Ovary (tissue), 10 donors: ENCODE measurements at places on chromosomes 6 and 20.

GRCh38 chr6:141445928-141446628 lies 686.6 kb upstream of the GJE1 start:
- no peak for DNase-seq

- no peak for DNase-seq
Measured at GRCh38 chr20:43936805-43937204, 22.2 kb downstream of the TOX2 start.

- no peak for DNase-seq
Measured at GRCh38 chr6:157058574-157058973, 264.7 kb downstream of the TMEM242 start.

GRCh38 chr20:51727872-51728271 lies 40.3 kb downstream of the ATP9A start:
- no peak for DNase-seq

GRCh38 chr20:15396900-15397299 lies 1059.5 kb upstream of the FLRT3 start:
- no peak for DNase-seq

- DNase-seq: no peak
Measured at GRCh38 chr6:141359953-141360352, 772.8 kb upstream of the GJE1 start.

DNA sequence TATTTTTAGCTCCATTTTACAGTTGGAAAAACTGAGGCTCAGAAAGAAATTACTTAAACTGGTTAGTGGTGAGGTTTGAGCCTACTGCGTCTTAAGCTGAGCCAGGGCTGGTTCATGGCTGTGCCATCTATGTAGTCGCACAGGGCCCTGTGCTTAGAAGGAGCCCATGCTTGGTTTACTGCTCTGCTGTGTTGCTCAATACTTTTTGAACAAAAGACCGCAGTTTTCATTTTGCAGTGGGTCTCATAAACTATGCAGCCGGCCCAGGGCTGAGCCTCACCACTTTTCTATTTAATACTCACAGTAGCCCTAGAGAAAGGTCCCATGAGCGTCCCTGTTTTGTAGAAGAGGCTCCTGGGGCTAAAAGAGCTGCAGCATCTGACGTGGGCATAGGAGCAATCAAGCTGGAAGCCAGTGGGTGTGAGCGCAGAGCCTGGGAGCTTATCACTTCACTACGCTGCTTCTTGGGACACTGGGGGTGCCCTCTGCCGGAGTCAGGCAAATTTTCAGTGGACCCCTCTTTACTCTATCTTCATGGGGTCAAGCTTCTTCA lies 501 bp downstream of the SIRPB2 start:
- no peak for DNase-seq

DNA sequence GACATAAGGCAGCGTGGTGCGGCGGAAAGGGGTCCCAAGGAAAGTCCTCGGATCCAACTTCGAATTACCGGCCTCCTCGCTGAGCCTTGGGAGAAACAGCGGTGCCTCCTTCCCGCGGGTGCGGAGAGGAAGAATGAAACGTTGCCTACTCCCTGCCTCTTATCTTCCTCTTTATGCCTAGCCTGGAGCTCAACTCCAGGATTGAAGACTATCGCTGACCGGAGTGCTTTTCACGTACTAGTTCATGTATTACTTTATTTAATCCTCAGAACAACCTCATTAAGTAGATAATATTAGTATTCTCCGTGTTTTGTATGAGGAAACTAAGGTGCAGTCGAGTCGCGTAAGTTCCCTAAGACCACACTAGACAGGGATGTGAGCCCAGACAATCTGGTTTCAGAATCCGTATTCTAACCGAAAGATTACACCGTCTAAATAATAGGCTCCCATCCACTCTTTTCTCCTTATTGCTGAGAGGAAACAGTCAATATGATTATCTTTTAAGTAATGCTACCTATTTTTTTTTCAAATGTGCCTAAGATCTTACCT lies 793 bp upstream of the PDSS2 start:
- DNase-seq: no peak

DNA sequence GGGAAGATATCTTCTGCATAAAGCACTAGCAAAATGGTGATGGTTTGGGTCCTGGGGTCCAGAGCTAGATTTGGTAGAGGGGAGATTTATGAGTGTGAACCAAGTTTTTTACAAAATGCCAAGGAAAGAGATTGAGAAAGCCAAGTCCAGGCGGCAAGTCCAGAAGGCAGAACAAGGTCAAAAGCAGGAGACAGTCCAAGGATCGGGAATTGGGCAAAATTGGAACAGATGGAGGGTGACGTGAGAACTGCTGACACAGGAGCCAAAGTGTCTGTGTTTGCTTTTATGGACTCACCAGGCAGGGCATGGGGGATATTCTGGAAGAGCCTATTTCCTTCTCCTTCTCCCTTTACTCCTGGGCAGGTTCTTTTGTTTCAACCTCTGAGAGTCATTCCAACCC lies 4.1 kb downstream of the NHLRC1 start:
- DNase-seq: no peak

- DNase-seq: no peak
Measured at GRCh38 chr20:64037498-64038213, 1.7 kb downstream of the C20orf204 start.

- no peak for DNase-seq
Measured at GRCh38 chr6:4029687-4030086, 49.2 kb downstream of the FAM217A start.

DNA sequence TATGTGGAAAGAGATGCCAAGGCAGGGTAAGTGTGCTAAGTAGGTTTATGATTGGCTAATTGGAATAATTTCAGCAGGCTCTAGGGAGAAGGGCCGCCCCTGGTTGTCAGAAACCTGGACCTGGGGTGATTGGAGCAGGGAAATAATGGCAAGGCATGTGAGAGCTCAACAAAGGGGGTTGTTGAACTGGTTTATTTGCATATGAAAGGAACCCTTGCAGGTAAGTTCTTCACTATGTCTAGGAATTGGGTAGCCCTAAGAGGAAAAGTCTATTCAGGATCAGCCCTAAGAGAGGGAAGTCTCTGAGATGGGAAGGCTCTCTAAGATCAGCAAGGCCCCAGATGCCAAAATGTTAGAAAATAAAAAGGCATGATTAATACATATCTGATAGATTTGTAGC lies 175.4 kb upstream of the PRND start:
- no peak for DNase-seq

GRCh38 chr20:13288357-13288756 lies 67.3 kb downstream of the ISM1 start:
- DNase-seq: no peak

DNA sequence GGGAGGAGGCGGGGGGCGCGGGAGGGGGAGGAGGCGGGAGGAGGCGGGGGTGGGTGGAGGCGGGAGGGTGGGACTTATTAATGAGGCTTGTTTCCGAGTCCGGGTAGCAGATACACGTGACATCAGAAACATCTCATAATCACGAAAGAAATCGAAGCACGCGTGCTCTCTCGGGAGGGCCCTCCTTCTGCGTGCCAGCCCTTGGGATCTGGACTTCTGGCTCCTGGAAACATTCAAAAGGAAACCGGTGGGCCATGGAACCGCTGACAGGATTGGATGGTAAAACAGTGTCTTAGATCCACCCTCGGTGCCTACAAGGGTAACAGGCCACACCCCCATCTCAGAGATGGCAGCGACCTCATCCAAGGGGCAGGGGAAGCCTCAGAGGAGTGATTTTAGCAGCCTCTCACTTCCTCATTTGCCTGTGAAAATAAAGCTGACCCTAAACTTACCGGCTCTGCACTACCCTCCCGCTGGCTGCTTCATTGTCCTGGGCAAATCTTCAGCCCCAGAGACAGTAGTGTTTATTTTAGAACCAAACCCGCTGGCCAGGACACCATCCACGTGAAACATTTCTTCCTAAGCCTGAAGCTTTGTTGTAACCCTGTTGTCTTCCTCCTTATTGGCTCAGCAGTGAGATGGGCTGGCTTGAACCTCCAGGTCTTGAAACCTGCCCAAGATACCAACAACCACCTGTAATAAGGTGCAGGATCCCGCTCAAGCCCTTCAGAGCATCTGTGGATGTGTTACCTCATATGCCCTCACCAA lies 97.5 kb downstream of the PSMG4 start:
- DNase-seq: peak; percentile 75

- DNase-seq: peak; percentile 65
Measured at GRCh38 chr6:32148289-32149091, 3.2 kb downstream of the PRRT1 start.

GRCh38 chr6:42030585-42031506 lies 19.5 kb upstream of the TAF8 start:
- DNase-seq: peak; percentile 58

- no peak for DNase-seq
Measured at GRCh38 chr6:106533054-106533453, 96.2 kb downstream of the RTN4IP1 start.

GRCh38 chr20:46951405-46951804 lies 56.8 kb downstream of the EYA2 start:
- DNase-seq: no peak

GRCh38 chr6:69729870-69730449 lies 66.8 kb downstream of the LMBRD1 start:
- DNase-seq: no peak

GRCh38 chr6:2784061-2784460 lies 18.9 kb downstream of the WRNIP1 start:
- no peak for DNase-seq

DNA sequence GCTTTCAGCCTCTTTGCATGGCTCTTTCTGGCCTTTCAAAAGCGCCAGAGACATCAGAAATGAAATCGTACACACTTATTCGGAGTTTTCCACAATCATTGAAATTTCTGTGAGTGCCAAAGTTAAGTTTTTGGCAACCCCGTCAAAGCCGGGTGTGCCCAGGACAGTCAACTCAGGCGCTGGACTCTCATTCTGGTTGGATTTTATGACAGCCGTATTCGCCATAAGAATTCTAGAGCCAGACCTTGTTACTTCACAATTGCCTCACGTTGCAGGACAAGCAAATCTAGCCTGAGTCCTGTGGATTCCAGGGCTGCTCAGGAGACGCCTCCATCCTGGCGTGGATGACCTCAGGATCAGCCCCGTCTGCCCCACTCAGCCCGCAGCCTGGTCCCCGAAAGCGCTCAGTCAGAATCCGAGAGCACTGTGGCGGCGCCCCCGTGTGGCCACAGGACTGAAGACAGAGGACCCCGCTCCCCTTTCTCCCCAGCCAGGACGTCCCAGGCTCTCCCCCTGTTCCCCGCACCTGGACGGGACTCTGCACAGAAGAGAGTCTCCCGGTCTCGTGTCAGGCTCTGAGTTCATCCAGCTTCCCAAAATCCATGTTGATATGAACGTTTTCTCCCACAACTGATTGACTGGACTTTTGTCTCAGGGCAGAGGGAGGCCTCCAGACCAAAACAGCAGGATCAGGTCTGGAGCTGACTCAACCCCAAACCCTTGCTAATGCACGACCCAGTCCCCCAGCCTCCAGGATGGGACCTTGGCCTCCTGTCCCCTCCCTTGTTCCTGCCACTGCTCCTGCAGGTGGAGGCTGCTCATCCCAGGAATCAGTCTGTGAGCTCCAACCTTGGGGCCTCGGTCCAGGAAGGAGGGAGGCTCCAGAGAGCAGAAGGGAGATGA lies 38.2 kb downstream of the MICA start:
- DNase-seq: peak; percentile 87

- DNase-seq: no peak
Measured at GRCh38 chr20:10715035-10715434, 41.2 kb upstream of the JAG1 start.
